ENCODE measurements at places on chromosomes 3 and 15.

DNA sequence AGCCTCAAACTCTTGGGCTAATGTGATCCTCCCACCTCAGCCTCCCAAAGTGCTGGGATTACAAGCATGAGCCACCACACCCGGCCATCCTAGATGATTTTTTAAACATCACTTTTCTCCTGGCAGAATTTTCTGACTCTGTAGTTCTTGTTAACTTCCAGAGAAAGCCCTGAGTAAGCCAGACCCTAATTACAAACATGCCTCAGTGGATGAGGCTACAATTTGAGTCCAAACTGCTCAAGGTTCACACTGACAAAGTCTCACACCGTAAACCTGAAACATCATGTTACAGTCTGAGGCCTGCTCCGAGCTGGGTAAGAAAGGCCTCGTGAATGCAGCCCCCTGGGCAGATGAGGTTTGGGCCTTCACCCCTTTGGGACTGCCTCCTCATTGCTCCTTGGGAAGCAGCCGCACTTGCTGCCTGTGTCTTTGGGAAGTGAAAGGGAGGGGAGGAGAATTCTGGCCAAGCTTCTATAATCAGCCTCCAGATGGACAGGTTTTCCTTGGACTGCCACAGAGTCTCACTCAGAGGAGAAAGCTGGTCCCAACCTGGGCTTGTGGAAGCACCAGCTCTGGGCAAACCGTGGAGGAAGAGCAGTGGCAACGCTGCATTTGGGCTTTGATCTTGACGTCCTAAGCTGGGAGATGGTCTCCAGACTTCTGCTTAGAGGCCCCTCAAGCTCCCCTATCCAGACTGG, 46.0 kb downstream of the CA12 start:
- no peak for DNase-seq

- no peak for DNase-seq
Measured at GRCh38 chr3:47359323-47359722, 21.5 kb upstream of the PTPN23 start.

DNA sequence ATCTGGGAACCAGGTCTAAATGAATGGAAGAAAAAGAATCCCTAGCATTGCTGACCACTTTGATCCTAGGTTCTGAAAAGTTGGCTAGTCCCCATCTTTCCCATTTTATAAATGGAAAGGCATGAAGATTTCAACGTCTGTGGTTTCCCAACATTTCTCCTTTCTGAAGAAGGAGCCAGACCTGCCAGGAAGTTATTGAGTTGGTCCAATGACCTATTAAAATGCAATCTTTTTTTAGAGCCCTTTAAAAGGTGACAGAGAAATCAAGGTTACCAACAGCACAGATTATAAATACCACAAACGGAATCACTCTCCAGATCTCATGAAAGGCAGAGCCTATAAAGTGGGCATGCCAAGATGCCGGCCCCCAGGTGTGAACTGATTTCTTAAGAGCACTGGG, 505.6 kb upstream of the THBS1 start:
- no peak for DNase-seq

- DNase-seq = no peak
Measured at GRCh38 chr3:14489641-14490040, 50.5 kb downstream of the GRIP2 start.
